Fibroblast of villous mesenchyme (primary cell): ENCODE measurements at places on chromosomes 4 and X. TPM values are rescaled to one million over a fixed set of nuclear protein-coding genes. Genes with fewer than 3 reads are reported as not detected.

RBM10 gene
- total RNA-seq: 39.6 and 49.2 TPM in 2 replicates

SNCA gene
- total RNA-seq: 0.97 and 3.5 TPM in 2 replicates

DNA sequence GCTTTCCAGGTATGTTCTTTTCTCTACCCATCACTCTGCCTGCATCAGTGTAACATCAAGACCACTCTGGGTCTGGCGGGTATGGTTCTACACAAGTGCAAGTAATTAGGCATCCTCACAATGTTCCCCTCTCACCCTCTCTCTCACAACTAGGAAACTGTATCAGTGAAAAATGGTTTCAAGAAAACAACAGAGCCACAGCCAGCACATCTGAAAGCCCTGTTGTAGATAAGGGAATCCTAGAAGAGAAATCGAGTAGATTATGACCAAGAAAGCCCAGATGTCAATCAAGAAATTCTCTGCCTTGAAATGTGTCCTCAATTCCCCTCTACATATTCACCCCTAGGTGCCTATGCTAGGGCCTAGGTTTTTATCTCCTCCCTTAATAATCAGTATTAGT is 281.3 kb upstream of the ANKRD50 start:
- DNase-seq: no peak

- DNase-seq: no peak
Measured at GRCh38 chr4:22246847-22247246, 269.0 kb downstream of the ADGRA3 start.

- DNase-seq: no peak
Measured at GRCh38 chrX:8366481-8366880, 98.1 kb upstream of the VCX3B start.
